Ovary (tissue), 10 donors: ENCODE measurements at places on chromosomes 2 and 18. TPM values are rescaled to one million over a fixed set of nuclear protein-coding genes. Genes with fewer than 3 reads are reported as not detected.

The MYO1B gene
- total RNA-seq: 17.6 TPM

The TCF7L1 gene
- 5.2 TPM for total RNA-seq

The FNDC4 gene
- 53.1 TPM for total RNA-seq

The GKN1 gene
- not detected for total RNA-seq

The FASTKD1 gene
- total RNA-seq: 5.0 TPM

The PRSS56 gene
- not detected for total RNA-seq

The MPP4 gene
- total RNA-seq: not detected

DNA sequence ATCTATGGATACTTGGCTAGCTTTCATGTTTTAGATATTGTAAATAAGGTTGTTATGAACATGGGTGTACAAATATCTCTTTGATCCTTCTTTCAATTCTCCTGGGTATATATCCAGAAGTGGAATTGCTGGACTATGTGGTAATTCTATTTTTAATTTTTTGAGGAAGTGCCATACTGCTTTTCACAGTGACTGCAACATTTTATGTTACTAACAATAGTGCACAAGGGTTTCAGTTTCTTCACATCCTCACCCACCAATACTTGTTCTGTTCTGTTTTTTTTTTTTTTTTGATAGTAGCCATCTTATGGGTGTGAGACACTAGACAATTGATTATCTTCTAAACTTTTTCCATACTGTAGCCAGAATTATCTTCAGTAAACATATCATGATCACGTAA is 17.3 kb upstream of the NEUROD1 start:
- no peak for DNase-seq

GRCh38 chr2:42169874-42170521 is 845 bp downstream of the EML4 start:
- DNase-seq: no peak

- DNase-seq: no peak
Measured at GRCh38 chr2:219782737-219783348, 155.4 kb downstream of the SLC4A3 start.

DNA sequence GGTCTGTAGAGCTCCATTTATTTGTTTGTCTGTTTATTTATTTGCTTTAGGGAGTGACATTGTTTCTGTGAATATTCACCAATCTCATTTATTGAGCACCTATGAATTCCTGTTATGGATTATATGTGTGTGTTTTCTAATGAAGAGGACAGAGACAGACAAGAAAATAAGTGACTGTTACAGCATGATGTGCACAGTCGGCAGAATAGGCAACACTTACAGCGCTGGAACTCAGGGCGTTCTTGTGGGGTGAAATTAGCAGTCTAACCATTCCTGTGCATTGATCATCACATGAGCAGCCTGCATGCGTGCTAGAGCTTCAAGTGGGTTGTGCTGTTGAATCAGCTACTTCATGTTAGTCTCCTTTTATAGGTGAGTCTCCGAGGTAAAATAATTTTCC is 960.7 kb downstream of the SLC4A3 start:
- DNase-seq: no peak

DNA sequence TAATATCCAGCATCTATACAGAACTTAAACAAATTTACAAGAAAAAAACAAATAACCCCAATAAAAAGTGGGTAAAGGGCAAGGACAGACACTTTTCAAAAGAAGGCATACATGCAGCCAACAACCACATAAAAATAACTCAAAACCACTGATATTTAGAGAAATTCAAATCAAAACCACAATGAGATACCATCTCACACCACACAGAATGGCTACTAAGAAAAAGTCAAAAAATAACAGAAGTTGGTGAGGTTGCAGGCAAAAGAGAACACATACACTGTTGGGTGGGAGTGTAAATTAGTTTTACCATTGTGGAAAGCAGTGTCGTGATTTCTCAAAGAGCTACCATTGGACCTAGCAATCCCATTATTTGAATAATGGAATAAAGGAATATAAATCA is 1973.9 kb upstream of the LRRTM1 start:
- no peak for DNase-seq

DNA sequence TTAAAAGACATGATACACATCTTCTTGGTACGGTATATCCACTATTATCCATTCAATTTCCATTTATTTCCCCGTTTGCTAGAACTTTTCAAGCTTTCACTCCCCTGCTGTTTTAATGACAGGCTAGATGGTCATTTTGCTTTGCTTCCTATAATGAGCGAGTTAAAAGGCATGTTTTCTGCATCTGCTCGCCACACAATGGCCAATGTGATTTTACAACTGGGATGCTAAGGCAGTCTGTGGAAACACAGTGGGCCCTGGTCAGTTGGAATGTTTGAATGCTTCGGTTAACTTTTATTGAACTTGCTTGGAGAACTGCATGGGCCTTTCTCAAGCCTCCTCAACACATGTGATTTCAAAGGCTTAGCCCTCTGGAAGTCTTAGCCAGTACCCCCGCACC is 48.4 kb upstream of the TNP1 start:
- no peak for DNase-seq

GRCh38 chr2:67510745-67511144 is 113.6 kb downstream of the ETAA1 start:
- no peak for DNase-seq

GRCh38 chr2:235616885-235617284 is 123.0 kb downstream of the AGAP1 start:
- no peak for DNase-seq

- no peak for DNase-seq
Measured at GRCh38 chr2:85758361-85759256, 4.8 kb downstream of the ATOH8 start.

DNA sequence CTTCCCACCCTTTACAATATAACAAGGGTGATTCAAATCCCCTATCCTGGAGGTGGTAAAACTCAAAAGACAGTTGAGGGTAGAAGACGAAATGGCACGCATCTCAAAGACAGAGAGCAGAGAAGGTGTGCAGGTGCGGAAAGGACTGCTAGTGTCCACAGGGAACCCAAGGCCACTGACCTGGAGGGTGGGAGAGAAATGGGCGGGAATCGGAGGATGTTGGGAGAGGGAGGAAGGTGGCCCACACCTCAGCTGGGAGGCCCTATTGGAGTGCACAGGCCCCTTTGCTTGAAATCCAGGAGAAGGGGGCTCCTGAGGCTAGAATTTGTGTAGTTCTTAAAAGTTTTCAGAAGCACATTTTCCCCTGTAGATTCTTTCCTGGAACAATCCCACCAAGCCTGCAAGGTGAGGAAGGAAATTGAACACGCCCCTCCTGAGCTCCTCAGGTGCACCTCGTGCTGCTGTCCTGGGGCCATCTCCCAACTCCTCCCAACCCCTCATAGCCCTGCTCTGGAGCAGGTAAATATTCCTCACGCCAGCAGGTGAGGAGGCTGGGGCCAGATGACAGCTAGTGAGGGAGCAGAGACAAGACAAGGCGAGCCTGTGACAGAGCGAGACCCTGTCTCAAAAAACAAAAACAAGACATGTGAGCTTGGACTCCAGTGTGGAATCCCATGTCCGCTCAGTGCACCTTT is 99.3 kb downstream of the MCFD2 start:
- no peak for DNase-seq
